ENCODE measurements at places on chromosomes 3 and 15. TPM values are rescaled to one million over a fixed set of nuclear protein-coding genes. Genes with fewer than 3 reads are reported as not detected.

ZNF501 gene
- polyA plus RNA-seq, result 14.8 TPM

NAA50 gene
- 161 TPM for polyA plus RNA-seq

DNA sequence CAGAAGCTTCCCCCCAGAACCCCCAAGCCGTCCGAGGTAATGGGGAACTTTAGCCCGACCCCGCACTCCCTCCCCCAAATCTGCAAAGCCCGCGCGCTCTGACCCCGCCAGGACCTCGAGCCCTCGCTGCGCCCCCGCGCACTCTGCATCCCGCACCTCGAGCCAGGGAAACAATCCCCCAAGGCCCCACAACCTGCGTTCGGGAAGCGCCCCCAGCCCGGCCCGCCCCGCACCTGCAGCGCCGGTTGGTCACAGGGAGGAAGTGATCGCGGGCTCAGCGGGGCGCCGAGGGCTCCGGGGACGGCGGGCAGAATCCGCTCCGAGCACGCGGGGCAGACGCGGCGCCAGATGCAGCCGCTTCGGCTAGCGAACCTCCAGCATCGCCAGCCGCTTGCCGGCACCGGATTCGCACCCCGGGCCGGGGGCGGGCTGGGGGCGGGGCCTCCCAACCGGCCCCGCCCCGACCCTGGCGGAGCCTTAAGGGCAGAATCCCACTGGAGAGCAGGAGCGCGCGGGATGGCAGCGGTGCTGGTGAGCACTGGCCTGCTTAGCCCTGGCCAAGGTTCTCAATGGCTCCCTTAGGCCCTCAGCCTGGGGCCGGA is at the start of gene CAMKV:
CAMKV (minus strand) TSS at position 382 of the 602 bp plus-strand sequence. CDS start 7,518 bp downstream, outside the sequence.
- DNase-seq, result no peak

TMEM39A gene
- 60.3 TPM for polyA plus RNA-seq

- no peak for DNase-seq
These were observed 45.5 kb downstream of the FAM174B start for GRCh38 chr15:92610101-92610520.

DNA sequence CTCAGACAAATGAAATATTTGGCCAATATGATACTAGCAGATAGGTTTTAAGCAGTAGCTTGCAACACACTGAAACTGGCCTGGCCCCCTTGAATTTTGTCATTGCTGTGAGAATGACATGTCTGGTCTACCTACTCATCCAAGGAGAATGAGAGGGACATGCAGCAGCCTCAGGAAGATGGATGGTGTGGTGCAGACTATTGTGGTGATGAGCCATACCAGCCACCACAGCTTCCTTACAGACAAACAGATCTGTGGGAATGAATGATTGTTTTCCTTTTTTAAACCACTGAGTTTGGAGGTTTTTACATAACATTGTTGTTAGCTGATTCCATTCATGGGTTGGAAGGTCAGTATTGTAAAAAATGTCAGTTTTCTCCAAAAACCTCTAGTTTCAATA is 133.7 kb upstream of the POU1F1 start:
- DNase-seq, result no peak

CFAP100 gene
- polyA plus RNA-seq, result 1.7 TPM

DNA sequence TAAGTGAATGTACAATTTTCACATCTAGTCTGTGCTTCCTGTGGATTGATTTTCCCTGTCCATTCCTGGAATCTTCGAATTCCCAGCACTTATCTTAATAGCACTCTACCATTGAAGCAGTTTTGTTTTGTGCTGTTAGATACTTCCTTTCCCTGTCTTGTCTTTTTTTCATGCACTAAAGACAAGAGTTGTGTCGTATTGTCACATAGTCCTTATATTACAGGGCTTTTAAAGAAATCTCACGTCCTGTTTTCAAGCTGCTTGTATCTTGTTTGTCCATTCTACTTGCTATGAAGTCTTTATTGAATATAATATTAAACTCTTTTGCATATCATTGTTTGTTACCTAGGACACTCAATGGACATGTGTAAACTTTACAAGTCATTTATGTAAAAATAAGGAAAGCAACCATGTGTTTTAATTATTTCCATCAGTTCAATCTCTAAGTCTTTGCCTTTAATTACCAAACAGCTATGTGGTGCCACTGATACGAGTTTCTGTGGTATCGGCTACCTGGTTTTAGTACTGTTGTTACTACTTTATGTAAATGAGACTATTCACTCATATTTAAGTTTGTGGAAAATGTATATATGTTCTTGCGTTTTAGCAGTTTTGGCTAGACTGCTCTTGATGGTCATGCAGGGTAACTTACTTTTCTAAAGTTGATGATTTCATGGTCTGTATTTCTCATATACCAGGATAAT is 10.3 kb downstream of the PIK3CA start:
- DNase-seq, result no peak

HMCES gene
- polyA plus RNA-seq, result 55.7 TPM

ANP32A gene
- 302 TPM for polyA plus RNA-seq

ENTPD3 gene
- 2.9 TPM for polyA plus RNA-seq

- no peak for DNase-seq
These were observed 82.4 kb downstream of the HCN4 start for GRCh38 chr15:73286311-73286710.

DNA sequence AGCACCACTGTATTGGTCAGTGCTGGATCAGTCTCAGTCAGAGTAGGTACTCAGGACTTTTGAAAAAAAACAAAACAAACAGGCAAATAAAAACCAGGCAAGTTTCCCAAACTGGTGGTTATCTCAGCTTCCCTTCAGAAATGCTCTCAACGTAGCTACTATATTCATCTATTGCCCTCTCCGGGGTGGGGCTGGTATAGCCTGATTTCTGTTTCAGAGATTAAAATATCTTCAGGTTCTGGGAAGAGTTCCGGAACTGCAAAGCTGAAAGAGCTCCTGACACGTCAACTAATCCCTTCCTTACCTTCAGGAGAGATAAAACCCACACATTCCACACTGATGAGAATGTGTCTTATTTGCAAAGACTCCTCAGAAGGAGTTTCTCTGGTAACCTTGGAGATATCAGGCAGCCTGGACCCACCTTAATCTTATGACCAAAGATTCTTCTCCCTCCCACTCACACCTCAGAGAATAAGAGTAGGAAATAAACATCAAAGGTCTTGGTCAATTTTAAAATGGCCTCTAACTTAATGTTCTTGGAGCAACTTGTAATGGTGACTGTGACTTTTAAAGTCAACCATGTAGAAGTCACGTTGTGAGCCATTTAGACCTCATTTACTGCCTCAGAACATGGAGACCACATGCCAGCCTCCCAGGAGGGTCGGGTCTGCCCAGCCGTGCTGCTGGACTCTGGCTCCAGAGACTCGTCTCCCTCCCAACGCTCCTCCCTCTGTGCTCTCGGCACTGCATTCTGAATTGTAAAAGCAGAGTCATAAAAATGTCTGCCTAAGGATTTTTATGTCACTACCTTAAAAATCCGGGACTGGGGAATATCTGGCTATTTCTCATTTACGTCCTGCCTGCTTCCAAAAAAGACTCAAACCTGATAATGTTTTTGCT is 53.8 kb downstream of the CDCP1 start:
- DNase-seq, result no peak

- no peak for DNase-seq
These were observed 17.9 kb upstream of the POLG start for GRCh38 chr15:89352476-89352875.

- DNase-seq, result no peak
These were observed 267.3 kb downstream of the GAP43 start for GRCh38 chr3:115890579-115890978.

GRCh38 chr3:120796976-120797375 is 54.4 kb downstream of the GTF2E1 start:
- no peak for DNase-seq

P2RY1 gene
- 3.3 TPM for polyA plus RNA-seq

DNA sequence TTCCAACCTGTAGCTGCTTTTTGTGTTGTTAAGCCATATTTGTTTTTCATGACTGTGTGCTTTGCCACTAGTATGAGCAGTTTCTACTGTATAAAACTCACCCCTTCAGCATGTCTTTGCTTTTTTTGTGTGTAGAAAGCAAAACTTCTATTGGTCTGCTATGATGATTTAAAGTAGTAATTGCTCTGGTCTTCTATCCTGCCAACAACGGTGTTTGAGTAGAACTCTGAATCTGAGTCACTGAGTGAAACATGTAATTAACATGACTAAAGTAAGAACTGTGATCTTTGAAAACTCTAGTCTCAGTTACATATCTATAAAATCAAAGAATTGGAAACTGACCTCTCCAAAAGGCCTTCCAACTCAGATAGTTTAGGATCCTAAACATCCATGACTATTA is 133.6 kb downstream of the TPRG1 start:
- no peak for DNase-seq

Measured in left kidney (tissue), 8 donors.